ENCODE measurements at places on chromosomes 12 and 14.
A peak's percentile ranks its signal among the peaks of the same experiment; 100 is the strongest.

DNA sequence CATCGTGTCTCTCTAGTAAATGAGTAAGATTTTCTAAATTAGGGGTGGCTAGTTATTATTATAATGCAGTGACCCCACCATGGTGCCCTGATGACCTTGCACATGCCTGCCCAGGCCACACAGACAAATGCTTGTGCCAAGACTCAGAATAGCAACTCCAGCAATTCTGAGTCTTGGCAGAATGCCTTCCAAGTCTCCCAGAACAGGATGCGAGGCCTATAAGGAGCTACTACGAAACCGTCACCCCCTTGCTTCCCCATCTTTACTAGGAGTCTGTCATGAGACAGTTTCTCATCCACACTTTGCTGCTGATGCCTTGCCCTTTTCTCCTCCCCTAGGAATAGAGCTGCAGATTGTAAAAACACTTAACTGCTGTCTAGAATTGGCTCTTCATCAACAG is 559.9 kb downstream of the TRHDE start:
- no peak for DNase-seq

- no peak for DNase-seq
These were observed 50.4 kb downstream of the NINJ2 start for GRCh38 chr12:612886-613285.

DNA sequence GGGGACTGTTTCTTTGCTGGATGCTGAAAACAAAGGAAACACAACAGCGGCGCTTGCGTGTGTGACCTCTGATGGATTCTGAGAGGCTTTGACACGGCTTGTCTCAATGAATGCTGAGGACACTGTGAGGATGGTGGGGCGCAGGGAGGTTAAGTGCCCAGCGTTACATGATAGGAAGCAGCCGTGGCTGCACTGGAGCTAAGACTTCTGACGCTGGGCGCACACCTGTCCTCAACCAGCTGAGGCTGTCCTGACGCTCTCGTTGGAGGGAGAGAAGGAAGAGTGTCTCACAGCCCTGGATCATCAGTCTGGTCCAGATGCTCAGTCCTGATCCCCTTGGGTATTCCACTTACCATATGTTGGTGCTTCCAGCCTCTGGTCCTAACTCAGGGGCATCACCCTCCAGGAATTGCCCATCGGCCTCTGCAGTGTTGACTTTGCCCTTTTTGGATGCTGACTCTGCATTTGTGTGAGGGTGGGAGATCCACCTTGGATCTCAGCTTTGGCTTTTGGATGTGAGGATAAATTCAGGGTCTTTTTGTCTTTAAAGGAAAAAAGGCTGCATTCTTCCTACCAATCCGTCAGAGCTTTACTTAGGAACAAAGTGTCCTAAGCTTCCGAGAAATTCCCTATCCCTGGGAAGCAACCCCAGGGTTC is 125.2 kb downstream of the ZNF664 start:
- DNase-seq: no peak

DNA sequence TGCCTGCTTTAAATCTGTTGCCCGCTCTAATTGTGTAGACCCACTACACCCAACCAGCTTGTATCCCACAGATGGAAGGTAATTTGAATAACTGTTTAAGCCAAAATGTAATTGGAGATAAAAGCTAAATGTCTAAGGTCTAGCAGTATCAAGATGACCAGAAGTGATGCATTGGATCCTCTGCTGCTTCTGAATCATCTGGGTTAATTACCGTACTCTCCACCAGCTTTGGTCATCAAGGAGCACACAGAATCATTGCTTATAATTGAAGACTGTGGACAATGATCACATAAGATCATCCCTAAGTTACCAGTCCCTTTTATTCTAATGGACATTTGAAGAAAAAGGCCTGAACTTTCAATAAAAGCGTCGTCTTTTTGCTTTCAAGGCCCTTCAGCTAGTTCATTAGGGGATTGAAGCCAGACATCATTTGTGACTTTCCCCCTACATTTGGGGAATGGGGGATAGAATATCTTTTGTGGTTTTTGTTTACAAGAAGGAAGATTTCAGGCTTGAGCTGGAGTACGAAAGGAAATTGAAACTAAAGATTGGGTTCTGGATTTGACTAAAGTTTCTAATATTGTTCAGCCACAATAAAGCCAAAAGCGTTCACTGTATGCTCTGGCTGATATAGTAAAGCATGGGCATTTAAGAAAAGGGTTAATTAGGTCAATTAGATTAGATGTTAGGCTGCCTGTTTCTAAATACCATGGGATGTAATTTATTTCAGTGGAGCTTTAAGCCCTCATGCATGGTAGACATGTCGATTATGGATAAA is 123.2 kb downstream of the CHST11 start:
- no peak for DNase-seq

- DNase-seq: peak; percentile 39
These were observed 8.1 kb upstream of the RABGGTA start for GRCh38 chr14:24279301-24280186.

- no peak for DNase-seq
These were observed 60.1 kb upstream of the PPM1H start for GRCh38 chr12:62995097-62995496.

DNA sequence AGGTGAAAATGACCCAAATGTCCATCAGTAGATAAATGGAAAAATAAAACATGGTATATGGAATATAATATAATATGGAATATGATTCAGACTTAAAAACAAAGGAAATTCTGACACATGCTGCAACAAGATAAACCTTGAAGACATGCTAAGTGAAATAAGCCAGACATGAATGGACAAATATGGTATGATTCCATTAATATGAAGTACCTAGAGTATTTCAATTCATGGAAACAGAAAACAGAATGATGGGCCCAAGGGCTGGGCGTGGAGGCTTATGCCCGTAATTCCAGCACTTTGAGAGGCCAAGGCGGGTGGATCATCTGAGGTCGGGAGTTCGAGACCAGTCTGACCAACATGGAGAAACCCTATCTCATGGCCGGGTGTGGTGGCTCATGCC is 22.7 kb upstream of the ORAI1 start:
- no peak for DNase-seq

DNA sequence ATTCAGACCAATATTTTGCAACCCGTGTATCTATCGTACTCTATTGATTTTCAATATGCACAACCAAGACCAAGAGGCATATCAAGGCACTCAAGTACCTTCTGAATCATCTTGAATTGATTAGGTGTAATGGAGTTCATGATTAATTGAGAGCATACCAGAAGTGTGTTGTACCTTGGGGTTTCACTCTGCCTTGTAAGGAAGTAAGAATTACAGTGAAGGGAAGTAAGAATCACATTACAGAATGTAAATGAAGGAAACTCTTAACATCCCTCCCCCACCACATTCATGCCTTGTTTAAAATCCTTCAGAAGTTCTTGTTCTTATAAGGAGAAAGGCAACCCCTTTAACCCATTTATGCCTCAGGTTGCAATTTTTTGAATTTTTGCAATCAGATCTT is 5.4 kb upstream of the MGAT4C start:
- DNase-seq: no peak

GRCh38 chr14:72904840-72905561 is 11.1 kb upstream of the DPF3 start:
- DNase-seq: peak; percentile 48

DNA sequence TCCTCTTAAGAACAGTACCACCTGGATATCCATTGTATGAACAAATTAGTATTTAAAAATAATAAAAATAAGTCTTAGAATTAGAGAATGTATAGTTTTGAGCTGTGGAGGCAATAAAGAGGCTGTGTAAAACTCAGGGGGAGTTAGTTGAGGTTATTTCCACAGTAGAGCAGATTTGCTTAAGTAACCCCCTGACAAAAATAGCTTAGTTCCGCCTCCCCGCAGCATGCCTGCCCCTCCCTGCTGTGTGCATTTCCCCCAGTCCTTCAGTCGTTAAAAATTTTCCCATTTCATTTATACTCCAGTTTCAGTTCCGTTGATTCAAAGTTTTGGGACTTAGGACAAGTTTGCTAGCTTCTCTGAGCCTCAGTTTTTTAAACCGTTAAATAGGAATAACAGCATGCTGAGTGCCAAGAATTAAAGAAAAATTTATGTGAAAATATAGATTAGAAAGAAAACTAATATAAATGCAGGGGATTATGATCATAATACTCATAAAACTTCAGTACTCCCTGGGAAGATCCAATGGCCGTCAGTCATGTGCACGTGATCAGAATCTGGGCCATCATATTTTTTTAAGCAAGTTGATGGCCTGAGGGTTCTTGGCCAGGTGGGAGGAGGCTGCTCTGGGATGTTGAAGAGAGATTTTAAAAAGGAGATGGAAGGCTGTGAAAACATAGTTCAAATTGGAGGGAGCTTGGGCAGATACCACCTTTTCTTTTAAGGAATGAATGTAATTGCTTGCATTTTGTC is 14.5 kb upstream of the SLC38A2 start:
- DNase-seq: no peak

DNA sequence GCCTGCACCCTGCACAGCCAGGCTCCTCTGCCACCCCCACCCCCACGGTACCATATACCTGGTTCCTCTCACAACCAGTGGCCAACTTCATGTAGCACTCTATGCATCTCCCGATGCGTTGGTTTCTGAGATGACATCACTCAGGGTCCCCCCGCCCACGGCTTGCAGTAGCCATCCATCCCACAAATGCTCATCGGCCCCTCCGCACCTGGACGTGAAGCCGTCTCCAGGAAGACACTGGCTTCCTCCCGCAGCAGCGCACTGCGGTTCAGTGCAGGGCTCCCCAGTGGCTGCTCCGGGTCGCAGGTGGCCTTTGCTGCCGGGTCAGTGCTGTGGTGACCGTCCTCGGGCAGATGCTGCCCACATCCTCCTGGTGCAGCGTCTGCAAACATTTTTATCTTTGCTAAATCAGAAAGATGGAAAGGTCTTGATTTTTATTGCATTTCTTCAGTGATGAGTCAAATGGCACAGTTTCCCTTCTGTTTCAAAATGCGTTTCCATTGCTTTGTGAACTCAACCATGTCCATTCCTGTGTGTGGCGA is 27.5 kb upstream of the MMP17 start:
- DNase-seq: no peak

DNA sequence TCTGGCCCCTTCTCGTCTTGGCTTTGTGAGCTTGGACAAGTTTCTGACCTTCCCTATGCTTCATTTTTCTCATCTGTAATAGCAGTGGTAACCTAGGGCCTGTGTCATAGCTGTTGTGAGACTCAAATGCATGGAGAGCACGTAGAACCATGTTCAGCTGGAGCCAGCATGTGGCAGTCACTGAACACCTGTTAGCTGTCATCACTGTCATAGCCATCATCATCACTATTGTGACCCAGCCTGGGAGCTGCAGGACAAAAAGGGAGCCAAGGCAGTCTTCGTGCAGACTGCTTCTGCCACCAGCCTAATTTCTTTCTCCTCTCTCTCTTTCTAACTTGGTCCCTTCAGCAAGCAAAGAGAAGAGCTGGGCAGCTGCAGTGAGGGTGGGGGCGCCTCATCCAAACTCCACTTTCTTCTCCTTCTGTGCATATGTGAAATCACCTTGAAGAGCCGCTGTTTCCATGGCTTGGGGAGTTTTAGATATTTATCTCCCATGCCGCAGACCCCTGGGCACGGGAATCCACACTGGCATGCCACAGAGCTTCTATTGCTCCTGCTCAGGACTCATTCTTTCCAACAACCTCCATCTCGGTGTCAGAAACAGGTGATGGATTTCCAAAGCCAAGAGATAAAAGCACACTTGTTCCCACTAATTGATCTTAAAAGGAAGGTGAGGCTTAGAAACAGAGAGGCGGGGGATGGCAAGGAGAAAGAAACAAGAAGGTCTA is 87.0 kb downstream of the SRRM4 start:
- DNase-seq: no peak

DNA sequence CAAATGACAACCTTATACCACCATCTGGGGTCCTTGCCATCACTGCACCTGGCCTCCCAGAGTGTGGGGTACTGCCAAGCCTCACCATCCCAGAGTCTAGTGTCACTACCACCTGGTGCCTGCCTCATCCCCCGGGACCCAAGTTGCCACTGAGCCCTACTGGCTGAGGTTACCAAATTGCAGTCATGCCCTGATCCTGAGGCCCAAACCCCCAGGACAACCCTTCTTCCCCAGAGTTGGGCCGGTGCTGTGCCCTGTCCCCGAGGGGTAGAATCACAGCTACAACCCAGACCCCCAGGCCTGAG is 8.4 kb upstream of the SFSWAP start:
- DNase-seq: no peak

DNA sequence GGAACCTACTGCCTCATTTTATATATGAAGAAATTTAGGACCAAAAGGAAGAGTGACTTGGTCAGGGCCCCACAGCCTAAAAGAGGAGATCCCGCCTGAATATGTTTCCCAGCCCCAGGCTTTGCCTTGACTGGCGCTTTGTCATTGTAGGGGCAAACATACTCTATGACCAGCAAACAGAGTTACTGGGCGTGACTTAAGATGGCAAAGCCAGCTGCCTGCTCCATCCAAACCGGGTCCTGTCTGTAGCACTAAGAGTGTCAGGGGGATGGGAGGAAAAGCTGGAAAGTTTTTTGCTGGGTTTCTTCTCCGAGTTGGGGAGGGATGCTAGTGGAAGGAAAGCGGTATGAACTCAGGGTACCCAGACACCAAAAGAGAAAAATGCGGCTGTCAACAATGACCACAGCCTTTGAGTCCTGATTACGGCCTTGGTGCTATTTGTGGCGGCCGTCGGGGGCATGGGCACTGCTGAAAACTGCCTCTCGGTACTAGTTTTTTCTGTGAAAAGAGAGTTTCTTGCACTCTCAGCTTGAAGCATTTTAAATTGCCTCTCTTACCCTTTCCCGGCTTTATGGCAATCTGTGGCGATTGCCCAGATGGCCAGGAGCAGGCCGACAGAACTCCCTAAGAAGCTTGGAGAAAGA is 82.7 kb downstream of the PRIMA1 start:
- DNase-seq: no peak

DNA sequence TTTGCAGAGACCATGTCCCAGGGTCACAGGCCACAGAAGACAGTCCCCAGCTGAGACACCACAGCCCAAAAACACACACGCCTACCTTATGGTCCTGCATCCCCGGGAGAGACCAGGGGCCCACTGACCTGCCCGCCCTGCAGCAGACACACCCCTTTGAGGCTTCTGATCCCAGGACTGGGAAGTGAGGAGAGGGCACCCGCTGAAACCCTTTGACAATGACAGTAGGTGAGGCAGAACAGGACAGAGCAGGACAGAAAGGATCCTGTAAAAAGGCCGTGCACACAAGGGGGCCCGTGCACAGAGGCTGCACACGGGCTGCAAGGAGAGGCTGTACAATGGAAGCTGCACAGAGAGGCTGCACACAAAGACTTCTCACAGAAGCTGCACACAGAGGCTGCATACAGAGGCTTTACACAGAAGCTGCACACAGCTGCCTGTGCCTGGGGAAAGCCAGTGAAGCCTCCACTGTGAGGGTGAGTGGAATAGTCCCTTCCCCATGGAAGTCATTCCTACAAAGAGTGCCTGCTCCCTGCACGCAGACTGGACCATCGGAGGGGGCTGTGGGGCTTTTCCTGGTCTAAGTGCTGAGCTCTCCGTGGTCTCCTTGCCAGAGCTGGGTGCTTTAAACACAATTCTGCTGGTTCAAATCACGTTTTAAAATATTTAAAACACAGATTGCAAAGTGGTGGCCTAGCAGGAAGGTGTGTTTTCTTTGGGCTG is 16.6 kb upstream of the SFSWAP start:
- no peak for DNase-seq

GRCh38 chr12:113098441-113099028 is 37.0 kb downstream of the RASAL1 start:
- DNase-seq: peak; percentile 80

DNA sequence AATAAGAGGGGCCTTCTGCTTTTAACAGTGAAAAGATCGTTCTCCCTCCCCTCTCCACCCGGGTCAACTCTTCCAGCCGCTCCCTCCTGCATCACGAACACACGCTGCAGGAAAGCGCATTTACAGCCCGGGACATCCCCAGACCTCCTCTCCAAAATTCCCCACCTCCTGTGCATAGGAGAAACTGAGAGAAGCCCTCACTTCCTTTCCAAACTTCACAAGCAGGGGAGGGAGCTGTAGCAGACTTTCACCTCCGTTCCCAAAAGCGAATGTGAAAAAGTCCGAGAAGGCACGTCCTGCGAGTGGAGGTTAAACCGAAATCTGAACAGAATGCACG is 513 bp downstream of the BCAT1 start:
- no peak for DNase-seq
